Right ventricle myocardium superior (tissue), 1 donor: ENCODE measurements at places on chromosomes 11 and 22. TPM values are rescaled to one million over a fixed set of nuclear protein-coding genes. Genes with fewer than 3 reads are reported as not detected.

The CD248 gene
- 15.7 TPM for total RNA-seq

DNA sequence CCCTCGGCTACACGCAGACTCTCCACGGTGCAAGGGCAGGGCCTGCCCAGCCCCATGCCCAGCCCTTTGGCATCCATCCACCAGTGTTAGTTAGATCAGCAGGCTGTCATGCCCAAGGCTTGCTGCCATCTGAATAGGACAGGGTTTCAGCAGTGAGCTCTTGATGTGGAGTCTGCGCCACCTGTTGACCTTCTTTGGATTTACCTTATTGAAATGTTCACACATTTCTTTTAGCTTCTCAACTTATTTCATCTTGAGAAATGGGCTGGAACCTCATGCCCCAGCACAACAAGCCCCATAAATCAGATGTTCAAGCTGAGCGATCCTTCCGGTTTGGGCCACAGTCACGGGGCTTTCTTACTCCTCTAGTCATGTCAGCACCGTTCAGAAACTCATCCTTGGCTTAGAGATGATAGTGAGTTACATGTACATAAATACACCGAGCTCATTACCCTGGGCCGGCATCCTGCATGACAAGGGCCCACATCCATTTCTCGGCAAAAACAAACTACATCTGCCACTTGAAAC lies 61.7 kb downstream of the PARVB start:
- DNase-seq = peak; percentile 85

- peak; percentile 52 for DNase-seq
These were observed 282 bp downstream of the MPPED2 start for GRCh38 chr11:30585892-30586250.

DNA sequence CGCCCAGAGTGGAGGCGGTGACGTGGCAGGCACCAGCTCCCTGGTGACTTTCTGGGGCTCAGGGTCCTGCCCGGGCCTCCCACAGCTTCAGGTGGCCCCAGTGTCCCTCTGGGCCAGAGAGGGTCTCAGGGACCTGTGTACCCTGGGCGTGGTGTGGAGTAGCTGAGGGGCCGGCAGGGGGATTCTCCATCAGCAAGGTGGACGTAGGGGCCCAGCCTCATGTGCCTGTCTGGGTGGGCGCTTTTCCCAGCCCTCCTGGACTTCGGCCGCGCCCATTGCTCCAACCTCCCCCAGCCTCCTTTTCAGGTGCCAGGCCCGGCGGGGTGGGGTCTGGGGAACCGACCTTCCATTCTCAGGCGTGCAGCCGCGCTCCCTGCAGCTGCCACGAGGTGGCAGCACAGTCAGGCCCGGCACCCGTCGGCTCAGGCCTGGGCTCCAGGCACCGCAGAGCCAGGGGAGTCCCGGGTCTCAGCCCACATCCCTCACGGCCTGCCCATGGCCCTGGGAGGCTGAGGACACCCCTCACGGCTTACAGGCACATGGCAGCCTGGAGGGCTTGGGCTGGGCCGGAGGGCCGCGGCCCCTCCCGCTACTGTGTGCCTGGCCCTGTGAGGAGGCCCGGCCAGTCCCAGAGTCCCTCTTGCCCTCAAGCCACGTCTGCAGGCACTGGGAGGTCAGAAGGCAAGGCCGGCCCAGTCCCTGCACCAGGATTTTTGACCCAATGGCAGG lies 19.9 kb upstream of the MUC5B start:
- DNase-seq = peak; percentile 80

- no peak for DNase-seq
These were observed 1.6 kb downstream of the APOL2 start for GRCh38 chr22:36237462-36238372.

The CD3E gene
- total RNA-seq = 0.38 TPM

- peak; percentile 68 for DNase-seq
These were observed at the start of gene GRAMD1B for GRCh38 chr11:123429913-123430720. Gene GRAMD1B (plus strand): TSS chr11:123430269. CDS start chr11:123430793, 524 bp downstream.

DNA sequence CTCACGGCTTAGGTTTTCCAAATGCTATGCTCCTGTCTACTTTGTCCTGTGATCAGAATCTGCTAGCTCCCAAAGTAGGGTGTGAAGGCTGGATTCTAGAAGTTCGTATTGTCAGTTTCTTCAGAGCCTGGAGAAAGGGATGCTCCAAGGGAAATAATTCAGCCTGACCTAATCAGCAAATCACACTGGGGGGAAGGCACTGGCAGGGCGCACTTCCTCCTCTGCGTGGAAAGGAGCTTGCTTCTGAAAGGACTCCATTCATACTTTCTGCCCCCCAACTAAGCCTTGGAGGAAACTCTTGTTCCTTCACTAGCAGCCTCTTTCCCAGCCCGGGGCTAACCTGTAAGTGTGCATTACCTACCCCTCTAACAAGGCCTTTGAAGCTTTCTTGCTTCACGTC lies 165.9 kb downstream of the NAV2 start:
- no peak for DNase-seq

GRCh38 chr11:34744511-34744910 lies 123.6 kb downstream of the EHF start:
- DNase-seq = no peak

The ACTN3 gene
- not detected for total RNA-seq

DNA sequence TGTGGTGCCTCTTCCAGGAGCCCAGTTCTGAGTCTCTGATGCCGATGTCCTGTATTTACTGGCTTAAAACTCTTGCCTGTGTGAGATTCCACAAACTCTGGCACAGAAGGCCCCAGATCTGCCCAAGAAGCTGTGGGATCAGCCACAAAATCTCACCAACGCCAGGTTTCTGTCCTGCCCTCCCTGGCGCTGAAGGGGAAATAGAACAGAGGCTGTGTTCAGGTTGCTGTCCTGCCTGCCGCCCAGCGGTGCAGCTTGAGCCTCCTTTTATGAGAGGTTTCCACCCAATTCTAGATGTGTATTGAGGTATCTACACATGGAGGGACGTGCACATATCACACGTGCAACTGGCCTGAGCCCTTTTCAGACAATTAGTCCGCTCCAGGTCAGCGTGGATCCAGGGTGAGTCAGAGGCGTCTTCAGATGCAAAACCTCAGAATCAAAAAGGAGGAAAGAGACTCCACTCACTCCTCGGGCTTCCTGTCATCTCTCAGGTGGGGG lies 2.2 kb downstream of the TMEM80 start:
- DNase-seq = no peak

The KCNK7 gene
- 0.81 TPM for total RNA-seq

The SPI1 gene
- total RNA-seq = 11.1 TPM

DNA sequence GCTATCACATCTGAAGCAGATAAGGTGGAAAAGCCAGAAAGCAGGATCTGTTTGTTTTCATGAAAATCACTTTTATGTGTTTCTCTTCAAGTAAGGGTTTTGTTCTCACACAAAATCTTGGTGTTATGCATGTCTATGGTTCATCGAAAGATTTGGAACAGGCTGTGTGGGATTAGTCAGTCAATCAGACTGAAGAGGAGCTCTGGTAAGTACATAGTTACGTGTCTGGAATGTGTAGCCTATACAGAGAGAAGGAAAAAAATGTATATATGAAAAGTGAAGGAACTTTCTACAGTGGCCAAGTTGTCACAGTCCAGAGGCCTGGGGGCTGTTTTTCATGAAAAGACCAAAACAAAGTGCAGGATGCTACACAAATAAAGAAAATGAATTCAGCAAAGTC lies 156.7 kb downstream of the CNTN5 start:
- DNase-seq = no peak

- DNase-seq = no peak
These were observed 47.1 kb downstream of the ASCL2 start for GRCh38 chr11:2223153-2223794.

GRCh38 chr11:108466405-108466804 lies 924 bp downstream of the C11orf65 start:
- DNase-seq = no peak

DNA sequence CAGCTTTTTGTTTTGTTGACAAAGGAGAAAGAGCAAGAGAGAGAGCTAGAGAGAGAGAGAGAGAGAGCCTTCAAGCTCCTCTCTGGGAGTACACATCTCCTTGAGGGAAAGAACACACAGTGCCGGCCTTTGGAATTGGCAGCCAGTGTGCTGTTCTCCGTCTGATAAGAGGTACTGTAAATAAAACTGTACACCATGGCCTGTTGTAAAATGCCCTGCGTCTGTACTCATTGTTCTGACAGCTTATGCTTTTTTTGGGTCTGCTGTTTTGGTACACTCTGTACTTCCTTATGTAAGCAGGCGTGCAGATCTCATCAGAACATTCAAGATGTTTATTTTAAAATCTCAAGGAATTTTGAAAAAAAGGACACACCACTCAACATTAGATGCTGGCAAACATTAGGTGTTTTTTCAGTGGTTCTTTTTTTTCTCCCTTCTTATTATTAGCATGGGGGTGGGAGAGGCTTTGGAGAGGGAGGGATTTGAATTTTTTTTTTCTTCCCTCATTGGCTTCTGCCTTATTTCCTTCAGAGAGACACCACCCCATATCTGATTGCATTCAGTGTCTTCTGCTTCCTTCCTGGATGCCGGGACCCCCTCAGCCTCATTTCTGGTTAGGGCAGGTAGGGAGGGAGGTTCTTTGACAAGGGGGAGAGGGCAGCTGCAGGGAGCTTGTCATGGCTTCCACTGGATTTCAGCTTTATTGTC lies 116.8 kb upstream of the NNMT start:
- peak; percentile 91 for DNase-seq

- no peak for DNase-seq
These were observed 866.6 kb downstream of the BRD1 start for GRCh38 chr22:48960980-48961660.

GRCh38 chr11:75625991-75626888 lies 42.6 kb downstream of the MAP6 start:
- DNase-seq = no peak

The TUBA8 gene
- total RNA-seq = 247 TPM
